ENCODE measurements at places on chromosomes 5 and 9.

DNA sequence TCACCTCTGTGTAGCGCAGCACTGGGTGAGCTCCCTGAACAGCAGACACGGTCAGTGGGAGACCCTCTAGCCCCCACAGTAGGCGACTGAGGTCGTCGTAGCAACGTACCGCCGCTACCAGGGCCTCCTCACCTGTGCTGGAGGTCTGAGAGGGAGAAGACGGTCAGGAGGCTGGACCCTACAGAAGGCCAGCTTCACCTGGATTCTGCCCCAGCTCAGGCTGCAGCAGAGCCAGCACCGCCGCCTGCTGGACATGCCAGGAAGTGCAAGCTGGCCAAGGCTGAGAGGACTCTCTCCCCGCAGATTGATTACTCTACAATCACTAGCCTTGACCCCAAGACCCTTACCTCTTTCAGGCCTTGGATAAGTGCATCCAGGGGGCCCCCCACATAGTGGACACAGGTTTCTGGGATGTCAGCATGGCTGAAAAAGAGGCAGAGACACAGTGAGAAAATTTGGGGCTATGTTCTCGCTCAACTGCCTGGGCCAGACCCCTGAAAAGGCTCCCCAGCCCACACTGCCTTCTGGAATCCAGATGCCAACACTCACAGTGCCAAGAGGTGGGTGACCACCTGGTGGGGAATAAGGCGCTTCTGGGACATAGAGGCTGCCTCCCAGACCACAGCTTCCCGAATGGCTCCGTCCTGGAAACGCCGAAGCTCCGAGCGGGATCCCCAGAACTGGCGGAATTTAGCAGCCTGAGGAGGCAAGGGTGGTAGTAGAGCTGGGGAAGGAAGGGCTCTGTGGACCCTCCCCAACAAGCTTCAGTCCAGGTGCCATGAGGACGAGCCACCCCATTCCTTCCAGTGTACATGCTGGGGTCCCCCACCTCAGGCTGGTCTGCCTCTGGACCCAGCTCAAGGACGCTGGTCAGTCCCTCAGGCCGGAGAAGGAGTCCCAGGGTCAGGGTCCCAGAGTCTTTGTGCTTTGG, 6.9 kb downstream of the NOL6 start:
- peak; percentile 56 for DNase-seq

DNA sequence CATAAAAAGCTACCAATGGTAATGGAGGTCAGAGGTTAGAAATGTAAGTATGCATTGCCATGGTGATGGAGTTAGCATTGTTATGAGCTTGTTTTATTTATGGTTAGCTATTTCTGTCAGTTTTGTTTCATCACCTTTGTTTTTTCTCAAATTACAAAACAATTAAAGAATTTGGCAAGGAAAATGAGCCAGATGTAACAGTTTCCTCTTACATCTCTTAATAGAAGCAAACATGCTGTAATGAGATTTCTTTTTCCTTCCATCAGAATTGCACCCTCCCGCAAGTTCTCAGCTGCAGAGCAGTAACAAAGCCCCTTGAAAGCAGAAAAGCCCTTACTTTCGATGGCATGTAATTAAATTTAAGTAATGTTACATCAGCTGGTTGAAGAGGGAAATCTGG, 233.0 kb downstream of the SGCD start:
- no peak for DNase-seq

- DNase-seq: no peak
Measured at GRCh38 chr9:7578951-7579350, 220.6 kb downstream of the DMAC1 start.

GRCh38 chr5:31459594-31459993, 72.3 kb downstream of the DROSHA start:
- no peak for DNase-seq

- DNase-seq: no peak
Measured at GRCh38 chr9:125541840-125542243, 165.2 kb downstream of the MAPKAP1 start.

DNA sequence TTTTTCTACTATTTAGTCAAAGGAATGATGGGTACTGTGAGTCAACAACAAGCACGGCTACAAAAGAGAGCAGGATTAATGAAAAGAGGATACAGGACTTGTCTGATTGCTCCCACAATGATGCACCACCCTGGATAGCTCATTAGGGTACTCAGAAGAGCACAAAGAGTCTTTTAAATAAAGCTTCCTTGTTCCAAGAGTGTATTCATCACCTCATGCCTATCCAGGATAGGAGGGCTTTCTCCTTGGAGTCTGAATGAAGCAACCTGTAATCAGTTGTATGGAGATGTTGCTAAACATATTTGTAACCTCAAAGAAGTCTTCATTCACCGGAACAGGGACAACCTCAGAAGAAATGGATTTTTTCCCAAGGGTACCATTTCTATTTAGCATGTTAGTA, 219.5 kb upstream of the TMEM161B start:
- DNase-seq: no peak

GRCh38 chr9:90659650-90660364, 17.2 kb upstream of the DIRAS2 start:
- DNase-seq: no peak

Data from CD4-positive, alpha-beta T cell treated with Interferon gamma for 1 hour (primary cell).